ENCODE measurements at places on chromosomes 4 and X.

GRCh38 chrX:42720209-42720608 is 57.8 kb downstream of the PPP1R2C start:
- no peak for DNase-seq

- no peak for DNase-seq
These were observed 45.8 kb downstream of the ENOX2 start for GRCh38 chrX:130857207-130857606.

DNA sequence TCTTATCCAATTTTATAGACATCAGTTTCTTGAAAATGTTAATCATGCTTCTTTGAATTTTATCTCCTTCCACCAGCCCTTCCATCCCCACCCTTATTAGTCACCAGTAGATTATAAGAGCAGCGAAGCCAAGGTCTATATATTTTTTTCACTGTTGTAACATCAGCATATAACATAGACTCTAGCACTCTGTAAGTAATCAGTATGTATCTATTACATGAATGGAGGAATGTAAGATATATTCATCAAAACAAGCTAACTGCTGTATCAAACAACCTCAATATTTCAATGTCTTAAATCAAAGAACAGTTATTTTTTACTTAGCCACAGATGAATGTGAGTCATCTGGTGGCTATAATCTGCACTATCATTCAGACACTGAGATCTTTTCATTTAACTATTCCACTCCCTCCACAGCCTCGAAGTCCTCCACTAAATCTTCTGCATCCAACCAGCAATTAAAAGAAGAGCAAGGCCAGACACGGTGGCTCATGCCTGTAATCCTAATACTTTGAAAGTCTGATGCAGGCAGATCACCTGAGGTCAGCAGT is 178.9 kb downstream of the CENPC start:
- no peak for DNase-seq

DNA sequence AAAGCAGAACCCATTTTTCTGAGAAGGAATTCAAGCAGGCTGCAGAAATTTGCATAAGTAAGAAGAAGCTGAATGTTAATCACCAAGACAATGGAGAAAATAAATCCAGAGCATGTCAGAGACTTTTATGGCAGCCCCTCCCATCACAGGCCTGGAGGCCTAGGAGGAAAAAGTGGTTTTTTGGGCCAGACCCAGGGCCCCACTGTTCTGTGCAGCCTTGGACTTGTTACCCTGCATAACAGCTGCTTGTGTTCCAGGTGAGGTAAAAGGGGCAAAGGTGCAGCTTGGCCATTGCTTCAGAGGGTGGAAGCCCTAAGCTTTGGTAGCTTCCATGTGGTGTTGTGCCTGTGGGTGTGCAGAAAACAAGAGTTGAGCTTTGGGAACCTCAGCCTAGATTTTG is 1516.2 kb upstream of the PCDH10 start:
- DNase-seq, result no peak

DNA sequence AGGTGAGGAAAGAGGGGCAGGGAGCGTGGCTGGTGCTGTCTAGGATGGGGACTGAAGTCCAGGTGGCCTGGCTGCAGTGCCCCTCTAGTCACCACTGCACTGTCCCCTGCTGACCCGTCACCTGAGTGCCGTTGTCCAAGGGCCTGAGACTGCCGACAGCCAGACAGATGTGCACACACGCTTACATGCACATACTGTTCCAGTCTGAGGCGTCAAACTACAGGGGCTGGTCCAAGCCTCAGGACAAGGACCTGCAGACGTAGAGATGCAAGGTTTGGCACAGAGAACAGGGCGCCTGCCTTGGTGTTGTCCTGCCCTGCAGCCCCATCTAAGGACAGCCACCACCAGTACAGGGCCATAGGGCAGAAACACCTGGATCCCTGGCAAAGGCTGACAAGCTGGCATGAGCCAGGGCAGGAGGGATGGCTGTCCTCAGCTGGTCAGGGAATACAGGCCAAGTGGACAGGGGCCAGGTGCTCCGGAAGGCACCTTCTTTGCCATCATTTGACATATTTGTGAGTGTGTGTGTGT is 1.7 kb downstream of the SLC2A9 start:
- DNase-seq, result no peak

GRCh38 chrX:50609796-50610195 is 139.2 kb upstream of the DGKK start:
- no peak for DNase-seq

- DNase-seq, result no peak
These were observed 351.6 kb downstream of the PCDH7 start for GRCh38 chr4:31071508-31072486.

DNA sequence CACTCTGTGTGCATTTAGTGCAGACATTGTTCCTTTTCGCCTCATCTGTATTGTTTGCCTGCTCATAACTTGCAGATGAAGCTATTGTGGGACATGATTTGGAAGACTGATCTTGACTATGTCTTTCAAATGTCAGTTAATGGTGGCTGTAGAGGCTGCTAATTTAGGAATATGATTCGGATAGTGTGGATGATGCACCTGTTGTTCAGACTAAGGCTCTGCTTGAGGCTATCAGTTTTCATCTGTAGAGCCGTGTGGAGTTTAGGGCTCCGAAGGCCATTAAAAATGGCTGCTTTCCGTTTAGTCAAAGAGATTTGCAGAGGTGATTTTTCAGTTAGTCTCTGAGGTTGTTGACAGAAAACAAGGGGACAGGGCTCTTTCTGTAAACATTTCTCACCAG is 102.0 kb downstream of the GBA3 start:
- no peak for DNase-seq

DNA sequence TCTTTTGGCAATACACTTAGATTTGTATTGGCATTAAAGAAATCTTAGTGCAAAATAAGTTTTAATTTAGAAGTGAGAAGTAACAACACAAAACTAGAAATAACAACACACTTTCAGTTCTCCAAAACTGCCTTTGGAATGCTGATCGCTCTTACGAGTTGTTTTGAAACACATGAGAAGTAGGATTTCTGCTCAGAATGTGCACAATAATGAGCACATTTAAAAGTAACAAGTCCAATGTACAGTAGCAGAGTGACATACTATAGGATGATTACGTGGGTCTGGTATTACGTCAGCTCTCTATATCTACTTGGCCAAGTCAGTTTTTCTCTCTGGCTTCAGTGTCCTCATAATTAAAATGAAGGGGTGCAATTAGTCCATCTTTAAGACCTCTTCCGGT is 164.8 kb downstream of the CHM start:
- no peak for DNase-seq

DNA sequence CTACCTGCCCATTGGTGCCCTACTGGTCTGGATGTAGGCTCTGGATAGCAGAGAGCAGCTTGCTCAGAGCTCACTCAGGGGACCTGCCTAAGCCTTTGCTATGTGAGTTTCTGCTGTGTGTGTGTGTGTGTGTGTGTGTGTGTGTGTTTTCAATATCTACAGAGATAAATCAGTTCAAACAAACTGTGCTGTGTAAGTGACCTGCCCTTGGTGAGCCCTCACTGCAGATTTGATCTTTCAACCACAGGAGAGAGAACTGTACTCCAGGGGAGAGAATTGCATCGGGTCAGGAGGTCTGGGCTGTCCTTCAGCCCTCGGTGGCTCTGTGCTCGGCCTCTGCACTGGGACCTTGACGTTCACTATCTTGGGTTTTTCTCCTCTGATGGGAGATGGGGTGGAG is 35.0 kb upstream of the CDKN2AIP start:
- DNase-seq, result no peak

GRCh38 chr4:54813674-54814073 is 155.9 kb downstream of the KIT start:
- no peak for DNase-seq

DNA sequence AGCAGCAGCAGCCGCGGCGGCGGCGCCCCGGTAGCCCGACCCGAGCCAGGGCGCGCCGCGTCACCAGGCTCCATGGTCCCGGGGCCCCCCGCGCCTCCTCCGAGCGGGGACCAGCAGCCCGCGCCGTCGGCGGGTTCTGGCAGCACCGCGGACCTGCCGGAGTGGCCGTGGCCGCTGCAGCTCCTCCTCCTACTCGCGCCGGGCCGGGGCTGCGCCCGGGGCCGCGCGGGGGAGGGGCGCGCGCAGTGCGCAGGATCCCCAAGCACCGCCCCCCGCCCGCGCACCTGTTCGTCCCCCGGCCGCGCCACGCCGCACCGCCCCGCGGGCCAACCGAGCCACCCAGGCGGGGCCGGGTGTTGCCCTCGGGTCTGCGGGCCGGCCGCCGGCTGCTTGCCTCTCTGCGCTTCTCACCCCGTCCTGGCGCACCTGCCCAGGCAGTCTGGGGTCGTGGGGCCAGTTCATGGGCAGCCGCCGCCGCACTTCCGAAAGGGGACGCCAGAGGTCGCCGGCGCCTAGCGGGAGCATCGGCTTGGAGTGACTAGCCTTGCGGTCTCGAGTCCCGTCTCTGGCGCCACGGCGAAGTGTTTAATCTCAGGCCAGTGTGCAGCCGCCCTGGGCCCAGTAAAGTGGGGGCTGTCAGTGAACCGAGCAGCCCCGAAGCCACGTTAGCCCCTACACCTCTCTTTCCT is at the start of gene SLC9A7:
SLC9A7 (minus strand) TSS at position 163 of the 689 bp plus-strand sequence; CDS start at position 74, 89 bp downstream.
- peak; percentile 74 for DNase-seq

- DNase-seq, result no peak
These were observed 2.4 kb downstream of the TCEAL1 start for GRCh38 chrX:103631145-103631544.

DNA sequence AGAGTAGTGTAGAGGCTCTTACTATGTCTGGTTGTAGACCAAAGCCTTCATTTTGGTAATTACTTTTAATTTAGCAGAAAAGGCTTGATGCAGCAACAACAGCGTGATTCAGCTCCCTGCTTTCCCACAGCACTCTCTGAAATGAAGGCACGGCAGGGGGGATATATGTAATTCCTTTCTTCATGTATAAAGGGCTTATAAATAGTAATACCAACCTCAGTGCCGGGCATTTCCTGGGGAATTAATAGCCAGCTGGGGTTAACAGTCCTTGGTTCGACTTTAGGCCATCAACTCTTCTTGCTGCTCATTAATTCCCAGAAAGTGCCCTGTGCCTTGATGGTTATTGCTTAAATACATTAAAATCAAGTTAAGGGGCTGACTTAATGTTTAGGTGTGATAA is 669.0 kb downstream of the ZNF674 start:
- DNase-seq, result no peak

DNA sequence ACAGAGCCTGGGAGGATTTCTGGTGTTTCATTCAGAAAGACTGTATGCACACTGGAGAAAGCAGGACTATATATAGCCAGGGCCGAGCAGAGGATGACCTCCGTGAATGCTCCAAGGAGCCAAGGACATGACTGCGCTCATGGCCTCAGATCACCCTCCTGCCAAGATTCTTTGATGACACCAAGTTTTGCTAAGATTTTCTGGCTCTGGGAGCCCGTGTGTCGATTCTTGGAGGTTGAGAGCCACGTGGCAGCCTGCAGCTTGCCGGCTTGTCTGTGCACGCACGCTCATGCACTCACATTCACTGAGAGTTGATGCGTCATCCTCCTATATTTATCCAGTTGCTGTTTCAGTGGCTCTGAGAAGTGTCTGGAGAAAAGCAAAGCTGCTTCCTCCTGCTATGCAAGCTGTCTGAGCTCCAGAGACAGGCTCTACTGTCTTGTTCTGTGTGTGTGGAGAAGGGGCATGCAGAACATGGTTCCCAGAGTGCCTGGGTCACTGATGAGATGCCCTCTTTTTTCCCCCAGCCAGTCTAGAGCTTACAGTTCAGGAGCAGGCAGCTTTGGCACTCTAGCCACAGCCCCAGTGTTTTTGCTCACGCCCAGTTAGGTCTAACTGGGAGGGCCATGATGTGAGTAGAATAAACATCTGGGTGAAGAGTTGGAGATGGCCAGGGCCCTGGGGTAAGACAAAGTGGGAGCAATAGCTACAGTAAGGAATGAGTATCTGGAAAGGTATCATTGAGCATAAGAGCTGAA is 64.9 kb upstream of the SCOC start:
- DNase-seq, result no peak

GRCh38 chr4:76305971-76306881 is at the start of gene STBD1:
Gene STBD1, plus strand, starts transcription at chr4:76306733. Its CDS starts 37 bp downstream, at chr4:76306770.
- DNase-seq, result peak; percentile 25

- no peak for DNase-seq
These were observed 3.0 kb downstream of the NSD2 start for GRCh38 chr4:1874201-1874600.

GRCh38 chr4:37964734-37965457 is 4.7 kb downstream of the PTTG2 start:
- no peak for DNase-seq

DNA sequence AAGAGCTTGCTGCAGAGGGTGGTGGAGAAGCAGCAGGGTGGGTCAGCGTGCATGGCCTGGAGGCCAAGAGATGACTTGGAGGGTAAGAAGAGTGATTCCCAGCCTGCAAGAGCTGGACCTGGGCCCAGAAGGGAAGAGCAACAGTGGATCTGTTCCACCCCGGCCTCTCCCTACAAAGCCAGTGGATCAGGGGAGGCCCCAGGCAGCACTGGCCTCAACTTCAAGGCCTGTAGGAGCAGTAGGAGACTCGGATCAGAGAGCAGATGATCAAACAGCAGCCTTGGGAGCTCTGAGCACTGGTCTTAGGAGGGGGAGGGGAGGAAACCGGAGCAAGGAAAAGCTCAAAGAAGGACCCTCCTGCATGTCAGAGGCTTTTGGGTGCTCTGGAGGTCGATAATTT is 7.6 kb downstream of the L1CAM start:
- no peak for DNase-seq

GRCh38 chrX:53666171-53666570 is 20.3 kb downstream of the HUWE1 start:
- no peak for DNase-seq
